BJ (cell line): ENCODE measurements at places on chromosomes 2 and 18.

DNA sequence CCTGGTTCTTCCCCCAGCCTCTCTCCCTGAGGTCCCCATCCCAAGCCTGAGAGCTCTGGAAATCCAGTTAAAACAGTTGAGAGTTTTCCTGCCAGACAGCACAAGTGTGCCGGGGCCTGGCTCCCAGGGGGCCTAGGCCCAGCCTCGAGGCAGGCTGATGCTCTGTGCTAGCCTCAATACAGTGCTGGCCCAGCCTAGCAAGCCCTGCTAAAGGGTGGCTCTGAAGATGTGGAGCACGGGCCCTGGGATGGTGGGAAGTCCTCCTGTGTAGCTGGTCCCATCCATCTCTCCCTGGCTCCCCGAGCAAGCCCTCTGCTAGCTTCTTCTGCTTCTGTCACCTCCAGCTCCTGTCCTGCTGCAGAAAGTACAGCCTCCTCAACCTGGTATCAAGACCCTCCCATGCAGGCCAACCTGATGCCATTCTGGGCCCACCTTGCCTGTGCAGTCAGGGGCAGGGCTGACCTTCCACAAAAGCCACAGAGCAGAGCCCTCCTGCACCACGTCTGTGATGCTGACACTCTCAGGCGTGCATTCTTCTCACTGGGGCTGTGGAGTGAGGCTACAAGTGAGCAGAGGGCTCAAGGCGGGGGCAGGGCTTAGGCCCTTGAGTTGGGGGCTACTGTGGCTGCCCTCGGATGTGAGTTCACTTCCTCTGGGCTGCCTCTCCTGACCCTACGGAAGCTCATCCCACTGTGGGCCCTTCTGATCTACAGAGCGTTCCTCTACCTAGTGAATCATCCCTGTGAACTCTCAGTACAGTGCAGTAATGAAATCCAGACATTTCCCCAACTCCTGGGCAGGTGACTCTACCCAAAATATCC is 60.1 kb upstream of the LAPTM4A start:
- no peak for DNase-seq

- DNase-seq, result no peak
These were observed 124.0 kb downstream of the HDAC4 start for GRCh38 chr2:239276851-239277250.

DNA sequence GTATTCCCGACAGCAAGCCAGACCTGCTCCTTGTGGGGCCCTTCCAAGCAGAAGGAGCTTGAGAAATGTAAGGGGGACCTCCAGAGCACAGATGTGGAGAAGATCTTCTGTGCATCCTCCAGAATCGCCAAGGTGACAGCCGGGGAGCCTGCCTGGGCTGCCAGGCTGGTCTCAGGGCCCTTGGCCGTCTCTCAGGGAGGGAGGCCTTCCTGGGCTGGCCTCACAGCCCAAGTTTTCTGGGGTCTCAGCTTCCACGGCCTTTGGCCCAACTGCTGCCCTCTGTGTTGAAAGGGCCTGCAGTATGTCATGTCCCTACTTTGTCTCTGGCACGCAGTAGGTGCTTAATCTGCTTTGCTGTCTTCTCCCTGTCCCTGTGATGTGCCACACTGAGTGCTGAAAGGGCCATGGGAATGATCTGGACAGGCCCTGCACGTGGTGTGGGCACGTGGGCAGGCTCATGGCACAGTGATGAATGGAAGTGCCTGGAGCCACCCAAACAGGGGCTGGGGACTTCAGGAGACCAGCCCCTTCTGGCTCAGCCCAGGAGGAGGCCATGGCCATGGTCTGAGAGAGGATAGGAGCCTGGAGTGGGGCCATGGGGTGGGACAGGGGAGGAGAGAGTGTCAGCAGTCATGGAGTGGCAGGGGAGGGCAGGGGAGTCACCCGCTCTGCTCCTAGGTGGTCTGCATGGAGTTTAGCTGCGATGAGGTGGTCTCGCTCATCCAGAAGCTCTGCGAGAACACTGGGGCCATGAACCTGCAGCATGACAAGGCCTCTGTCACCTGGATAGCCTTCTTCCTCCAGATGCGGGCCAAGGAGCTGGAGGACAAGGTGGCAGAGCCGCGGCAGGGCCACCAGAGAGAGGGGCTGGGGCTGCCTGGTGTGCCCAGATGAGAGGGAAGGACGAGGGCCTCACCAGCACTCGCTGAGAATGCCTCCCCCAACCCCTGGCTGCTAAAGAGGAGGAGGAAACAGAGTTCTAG is 35.4 kb downstream of the HJURP start:
- DNase-seq, result no peak

GRCh38 chr2:83470928-83471327 is 988.2 kb downstream of the SUCLG1 start:
- no peak for DNase-seq

DNA sequence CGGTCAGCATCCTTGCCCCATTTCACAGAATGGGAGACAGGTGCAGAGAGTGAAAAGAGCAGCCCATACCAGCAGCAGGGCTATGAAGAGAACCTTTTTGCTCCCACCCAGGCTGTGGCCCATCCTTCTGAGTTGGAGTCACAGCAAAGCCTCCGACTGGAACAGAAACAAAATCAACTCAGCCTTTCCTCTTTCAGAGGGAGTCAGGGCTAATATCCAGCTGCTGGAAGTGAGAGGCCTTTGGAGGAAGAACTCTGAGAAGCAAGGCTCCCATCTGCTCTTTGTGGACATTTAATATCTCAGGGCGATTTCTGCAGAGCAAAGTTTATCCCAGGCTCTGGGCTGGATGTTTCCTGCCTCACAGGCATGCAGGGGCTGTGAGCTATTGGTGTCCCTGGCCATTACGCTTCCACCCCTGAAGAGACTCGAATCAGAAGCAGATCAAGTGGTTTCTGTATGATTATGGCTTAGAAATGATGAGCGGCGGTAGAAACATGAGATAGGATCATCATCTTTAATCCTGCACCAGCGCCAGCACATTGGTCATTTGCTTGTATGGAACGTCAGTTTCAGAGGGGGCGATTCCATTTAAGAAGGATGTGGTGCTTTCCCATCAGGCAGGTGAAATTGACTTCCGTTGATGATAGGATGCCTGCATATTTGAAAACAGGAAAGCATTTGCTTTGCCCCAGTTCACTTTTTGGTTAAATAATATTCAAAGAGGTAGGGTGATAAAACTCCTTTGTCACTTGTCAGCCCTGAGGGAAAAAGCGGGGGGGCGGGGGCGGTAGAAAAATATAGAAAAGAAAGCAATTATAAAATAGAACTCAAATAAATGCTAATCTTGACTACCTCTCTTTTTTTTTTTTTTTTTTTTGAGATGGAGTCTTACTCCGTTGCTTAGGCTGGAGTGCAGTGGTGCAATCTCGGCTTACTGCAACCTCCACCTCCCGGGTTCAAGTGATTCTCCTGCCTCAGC is 152.4 kb downstream of the LRRC30 start:
- DNase-seq, result no peak

GRCh38 chr2:151399981-151400380 is 9.7 kb upstream of the RIF1 start:
- no peak for DNase-seq

- no peak for DNase-seq
These were observed 15.4 kb upstream of the RMC1 start for GRCh38 chr18:23487738-23488570.

DNA sequence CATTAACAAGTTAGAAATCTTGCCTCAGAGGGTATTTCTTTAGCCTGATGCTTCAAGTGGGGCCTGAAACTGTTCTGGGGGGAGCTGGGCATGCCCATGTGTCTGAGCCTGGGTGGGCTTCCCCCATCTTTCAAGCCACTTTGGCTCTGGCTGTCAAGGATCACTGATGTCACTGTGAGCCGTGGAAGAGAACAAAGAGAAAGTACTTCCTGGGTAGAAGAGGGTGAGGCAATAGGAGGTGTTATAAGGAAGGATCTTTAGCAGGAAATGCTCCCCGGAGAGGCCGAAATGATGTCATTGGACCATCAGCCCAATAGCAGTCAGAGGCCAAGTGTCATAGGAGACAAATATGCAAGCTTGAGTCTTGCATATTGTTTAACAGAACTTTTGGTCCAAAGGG is 228.4 kb upstream of the MEX3C start:
- no peak for DNase-seq

DNA sequence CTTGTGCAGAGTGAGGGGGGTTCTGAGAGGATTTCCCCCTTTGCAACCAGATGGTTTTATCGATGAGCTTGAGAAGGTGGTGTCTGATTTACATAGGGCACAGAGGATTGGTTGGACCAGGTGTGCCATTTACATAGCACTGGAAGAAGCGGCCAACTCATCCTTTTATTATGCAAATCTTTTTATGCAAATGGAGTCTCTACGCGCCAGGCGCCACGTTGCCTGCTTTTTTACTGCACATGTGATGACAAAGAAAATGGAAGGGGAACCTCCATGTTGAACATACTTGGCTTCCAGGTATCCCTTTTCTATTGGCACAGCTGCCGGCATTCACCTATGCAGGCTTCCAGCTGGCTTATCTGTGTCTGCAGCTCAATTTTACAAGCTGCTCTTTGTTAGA is 18.4 kb upstream of the TXNL4A start:
- DNase-seq, result no peak

GRCh38 chr18:76654577-76654976 is 159.5 kb upstream of the ZNF516 start:
- DNase-seq, result no peak

DNA sequence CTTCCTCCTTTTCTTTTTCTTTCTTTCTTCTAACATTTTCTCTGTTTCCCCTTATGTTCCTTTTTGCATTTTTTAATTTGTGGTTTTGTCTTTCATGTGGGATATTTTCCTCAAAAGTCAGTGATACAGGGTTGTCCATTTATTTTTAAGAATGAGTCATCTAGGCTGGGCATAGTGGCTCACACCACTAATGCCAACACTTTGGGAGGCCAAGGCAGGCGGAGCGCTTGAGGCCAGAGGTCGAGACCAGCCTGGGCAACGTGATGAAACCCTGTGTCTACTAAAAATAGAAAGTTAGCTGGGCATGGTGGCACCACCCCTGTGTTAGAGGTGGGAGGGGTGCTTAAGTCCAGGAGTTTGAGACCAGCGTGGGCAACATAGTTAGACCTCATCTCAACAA is 35.8 kb downstream of the KATNAL2 start:
- no peak for DNase-seq
